ENCODE measurements at places on chromosomes 4 and X.

GRCh38 chr4:140308366-140309123 is 64.9 kb upstream of the SCOC start:
- DNase-seq = peak; percentile 92

- peak; percentile 18 for DNase-seq
Observed at GRCh38 chrX:129115104-129115503, 408.2 kb downstream of the SMARCA1 start.

- no peak for DNase-seq
Observed at GRCh38 chrX:22246620-22247019, 26.1 kb upstream of the CBLL2 start.

GRCh38 chr4:34767407-34767806 is 1476.9 kb downstream of the ARAP2 start:
- DNase-seq = no peak

DNA sequence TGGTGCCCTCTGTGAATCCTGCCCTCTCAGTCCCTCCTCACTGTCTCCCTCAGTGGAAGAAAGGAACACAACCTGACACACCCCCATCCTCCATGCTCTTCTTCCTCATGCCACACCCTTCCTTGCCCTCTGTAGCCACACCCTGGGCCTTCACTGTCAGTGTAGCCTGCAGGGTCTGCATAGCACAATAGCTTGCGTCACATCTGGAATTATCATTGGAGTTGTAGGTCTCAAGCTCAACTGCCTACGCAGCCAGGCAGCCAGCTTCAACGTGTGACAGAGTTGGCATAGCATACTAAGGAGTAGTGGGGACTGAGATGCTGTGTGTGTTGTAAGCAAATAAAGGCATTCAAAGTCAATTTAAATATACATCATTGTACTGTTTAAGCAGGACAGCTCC is 113.5 kb upstream of the SCML1 start:
- DNase-seq = no peak

DNA sequence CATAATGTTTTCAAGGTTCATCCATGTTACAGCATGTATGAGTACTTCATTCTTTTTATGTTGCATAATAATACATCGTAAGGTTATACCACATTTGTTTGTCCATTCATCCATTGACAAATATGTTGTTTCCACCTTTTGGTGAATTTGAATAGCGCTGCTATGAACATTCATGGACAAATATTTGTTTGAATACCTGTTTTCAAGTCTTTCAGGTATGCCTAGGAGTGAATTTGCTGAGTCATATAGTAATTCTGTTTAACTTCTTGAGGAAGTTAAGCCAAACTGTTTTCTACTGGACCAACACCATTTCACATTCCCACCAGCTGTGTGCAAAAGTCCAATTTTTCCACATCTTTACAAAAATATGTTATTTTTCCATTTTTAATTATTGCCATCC is 31.5 kb downstream of the IRS4 start:
- no peak for DNase-seq

- DNase-seq = peak; percentile 0
Observed at GRCh38 chrX:155611302-155611701, 1.4 kb downstream of the TMLHE start.

DNA sequence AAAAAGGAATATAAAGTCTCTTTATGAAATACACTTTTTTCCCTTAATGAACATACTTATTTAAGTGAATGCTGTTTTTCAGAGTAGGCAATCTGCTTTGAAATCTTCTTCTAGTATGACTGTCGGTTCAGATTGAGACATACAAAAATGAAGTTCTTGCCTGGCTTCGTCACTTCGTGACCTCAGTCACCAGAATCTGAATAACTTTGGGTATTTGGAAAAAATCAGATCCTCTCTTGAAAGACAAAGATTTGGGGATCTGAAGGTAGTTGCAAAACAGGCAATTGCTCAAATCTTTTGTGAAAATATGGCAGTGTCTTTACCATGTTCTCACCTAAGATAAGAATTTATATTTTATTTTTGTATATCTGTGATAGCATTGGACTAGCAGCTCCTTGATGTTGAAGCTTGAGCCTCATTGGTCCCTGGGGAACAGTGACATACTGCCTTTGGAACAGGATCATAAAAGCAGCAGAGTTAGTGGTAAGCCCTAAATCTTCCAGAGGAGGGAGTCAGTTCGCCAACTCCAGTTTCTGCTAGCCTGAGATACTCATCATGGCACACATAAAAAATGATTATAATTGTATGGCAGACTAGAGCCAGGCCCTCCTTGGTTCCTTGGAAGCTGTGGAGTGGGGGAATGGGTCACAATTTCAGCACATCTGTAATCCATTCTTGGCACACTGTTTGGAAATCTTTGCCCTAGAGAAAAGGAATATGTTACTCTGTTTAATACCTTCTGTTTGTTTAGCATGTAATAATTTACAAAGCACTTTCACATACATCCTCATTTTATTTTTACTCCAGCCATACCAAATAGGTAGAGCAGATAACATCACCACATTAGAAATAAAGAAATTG is 5.0 kb downstream of the ARFIP1 start:
- DNase-seq = peak; percentile 45

GRCh38 chr4:100311181-100311580 is 120.9 kb upstream of the DDIT4L start:
- peak; percentile 26 for DNase-seq

DNA sequence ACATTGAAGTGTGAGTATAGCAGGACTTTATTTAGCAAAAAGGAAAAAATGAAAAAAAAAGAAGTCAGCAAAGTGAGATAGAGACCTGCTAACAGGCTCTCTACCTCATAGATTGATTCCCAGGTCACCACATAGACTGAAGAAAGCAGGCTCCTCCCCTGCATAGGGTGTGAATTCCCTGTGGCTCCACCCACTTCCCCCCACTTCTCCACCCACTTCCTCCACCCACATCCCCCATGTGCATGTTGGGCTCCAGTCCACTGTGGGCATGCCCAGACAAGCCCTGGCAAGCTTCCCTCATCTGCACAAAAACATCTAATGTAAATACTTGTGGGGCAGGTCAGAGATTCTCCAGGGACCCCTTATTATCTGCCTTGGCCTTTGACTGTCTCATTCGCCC is 97.8 kb downstream of the TMEM47 start:
- DNase-seq = no peak

DNA sequence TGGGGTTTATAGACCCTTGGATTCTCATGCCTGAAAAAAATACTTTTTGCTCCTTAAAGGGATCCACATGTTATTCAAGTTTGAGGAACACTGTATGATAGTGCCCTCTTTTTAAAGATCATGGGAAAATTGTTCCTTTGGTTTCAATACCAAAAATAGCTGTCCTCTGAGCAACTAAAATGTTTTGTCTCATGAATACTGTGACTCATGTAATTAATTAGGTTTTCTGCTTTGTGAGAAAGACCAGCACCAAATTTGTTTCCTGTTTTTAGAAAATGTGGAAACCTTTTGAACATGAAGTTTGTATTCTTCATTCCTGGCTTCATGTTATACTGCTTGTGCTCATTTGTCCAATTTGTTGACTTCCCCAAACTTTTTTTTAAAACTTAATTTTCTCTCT is 127.6 kb upstream of the SH3RF1 start:
- DNase-seq = peak; percentile 87

GRCh38 chrX:8037593-8038348 is 110.6 kb upstream of the PNPLA4 start:
- peak; percentile 33 for DNase-seq

DNA sequence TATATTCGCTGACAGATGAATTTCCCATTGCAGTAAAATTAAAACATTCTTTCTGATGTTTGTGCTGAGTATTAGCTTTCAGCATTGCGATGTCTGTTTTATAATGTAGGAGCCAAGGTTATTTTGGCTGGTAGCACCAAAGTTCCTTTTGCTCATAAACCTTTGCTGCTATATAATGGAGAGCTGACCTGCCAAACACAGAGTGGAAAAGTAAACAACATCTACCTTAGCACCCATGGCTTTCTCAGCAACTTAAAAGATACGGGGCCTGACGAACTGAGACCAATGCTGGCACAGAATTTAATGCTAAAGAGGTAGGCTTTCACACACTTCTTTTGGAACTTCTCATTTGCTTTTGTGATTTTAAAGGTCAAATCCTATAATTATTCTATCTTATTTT is 46.0 kb downstream of the WDR19 start:
- DNase-seq = no peak

DNA sequence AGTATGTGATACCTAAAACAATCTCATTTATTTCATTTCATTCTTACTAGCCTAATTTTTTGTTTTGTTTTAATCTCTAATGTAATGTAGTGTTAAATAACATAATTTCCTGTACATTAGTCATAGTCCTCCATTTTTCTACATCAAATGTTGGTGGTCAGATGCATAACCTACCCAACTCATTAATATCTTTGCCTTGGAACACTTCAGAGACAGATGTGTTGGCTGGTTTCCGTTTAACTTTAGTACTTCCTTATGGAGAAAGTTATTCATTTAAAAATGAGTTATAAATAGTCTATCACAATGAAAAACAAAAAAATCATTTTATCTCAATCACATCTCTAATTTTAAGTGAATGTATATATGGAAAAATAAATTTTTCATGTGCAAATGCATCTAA is 190.2 kb downstream of the ANTXR2 start:
- DNase-seq = no peak

DNA sequence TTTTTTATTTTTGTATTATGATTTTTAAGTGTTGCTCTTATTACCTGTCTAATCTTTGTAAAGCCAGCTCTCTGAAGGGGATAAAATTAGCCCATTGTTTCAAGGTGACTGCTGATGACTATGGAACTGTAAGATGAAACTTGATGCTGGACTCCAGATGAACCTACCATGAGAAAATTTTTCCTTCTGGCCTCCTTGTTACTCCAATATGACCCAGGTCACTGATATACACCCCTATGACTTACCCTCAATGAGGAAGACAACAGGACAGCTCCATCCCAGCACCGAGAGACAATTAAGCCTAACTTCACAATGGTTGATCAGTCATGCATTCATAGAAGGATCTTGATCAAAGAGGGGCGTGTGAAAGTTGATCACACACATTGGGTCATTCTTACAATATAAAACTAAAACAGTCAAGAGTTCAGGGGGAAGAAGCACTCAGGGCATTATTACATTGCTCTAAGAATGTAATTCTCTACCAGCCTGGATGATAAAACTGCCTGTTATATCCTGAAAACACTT is 230.8 kb upstream of the AGTR2 start:
- DNase-seq = no peak

DNA sequence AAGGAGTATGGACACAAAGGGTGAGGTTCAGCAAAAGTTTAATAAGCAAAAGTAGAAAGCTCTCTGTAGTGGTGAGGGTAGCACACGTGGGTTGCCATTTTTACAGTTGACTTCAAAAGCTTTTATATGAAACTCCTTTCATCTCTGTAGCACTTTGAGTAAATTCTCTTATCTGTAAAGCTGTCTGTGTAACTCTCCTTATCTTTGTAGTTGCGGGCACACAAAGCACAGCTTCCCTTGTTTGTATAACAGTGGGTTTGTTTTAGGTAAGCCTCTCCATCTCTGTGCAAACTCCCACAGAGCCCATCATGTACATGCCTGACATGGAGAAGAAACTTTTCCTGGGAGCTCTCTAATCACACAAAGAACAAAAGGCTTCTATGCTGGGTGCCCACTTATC is 325.9 kb upstream of the PABPC5 start:
- no peak for DNase-seq

DNA sequence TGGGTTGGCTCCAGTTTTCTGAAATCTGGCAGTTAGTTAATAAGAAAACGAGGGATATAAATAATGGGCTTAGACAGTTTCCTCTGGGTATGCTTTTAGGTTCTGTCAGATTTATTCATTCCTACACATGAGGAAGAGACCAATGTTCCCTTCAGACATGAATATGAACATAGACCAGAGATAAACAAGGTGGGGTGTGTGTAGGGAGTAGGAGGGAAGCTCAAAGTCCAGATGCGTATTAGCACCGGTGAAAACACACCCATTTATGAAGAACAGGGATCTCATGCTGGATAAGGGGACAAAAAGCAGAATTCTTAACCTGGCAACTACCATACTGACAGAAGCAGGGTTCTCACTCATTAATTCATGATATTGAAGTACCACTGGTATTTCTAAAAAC is 223.0 kb downstream of the SOWAHB start:
- no peak for DNase-seq

DNA sequence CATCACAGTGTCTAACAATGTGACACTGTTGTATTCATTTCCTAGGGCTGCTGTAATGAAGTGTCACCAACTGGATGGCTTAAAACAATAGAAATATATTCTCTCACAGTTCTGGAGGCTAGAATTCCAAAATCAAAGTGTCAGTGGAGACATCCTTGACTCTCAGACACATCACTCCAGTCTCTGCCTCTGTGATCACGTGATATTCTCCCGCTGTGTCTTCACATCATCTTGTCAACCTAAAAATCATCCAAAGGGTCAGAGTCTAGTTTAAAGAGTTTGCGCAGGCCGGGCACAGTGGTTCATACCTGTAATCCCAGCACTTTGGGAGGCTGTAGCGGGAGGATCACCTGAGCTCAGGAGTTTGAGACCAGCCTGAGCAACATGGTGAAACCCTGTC is 36.6 kb upstream of the HPSE start:
- no peak for DNase-seq

- DNase-seq = no peak
Observed at GRCh38 chrX:112889400-112889799, 48.8 kb upstream of the AMOT start.

DNA sequence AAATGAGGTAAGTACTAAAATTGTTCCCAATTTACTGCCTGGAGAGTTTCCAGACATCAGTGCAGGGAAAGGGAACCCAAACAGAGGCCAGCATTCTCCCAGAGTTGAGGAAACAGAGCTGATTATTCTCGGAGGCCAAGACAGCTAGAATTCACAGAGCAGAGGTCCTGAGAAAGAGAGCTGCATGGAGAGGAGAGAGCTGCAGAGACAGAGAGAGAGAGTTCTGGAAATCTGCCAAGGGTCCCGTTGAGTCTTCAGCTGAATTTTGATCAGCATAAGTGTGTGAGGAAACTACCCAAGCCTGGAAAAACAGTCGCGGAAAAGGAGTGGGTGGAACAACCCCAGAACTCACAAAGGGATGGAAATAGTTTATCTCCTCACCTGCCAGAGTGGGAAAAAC is 43.8 kb upstream of the GPR173 start:
- no peak for DNase-seq

DNA sequence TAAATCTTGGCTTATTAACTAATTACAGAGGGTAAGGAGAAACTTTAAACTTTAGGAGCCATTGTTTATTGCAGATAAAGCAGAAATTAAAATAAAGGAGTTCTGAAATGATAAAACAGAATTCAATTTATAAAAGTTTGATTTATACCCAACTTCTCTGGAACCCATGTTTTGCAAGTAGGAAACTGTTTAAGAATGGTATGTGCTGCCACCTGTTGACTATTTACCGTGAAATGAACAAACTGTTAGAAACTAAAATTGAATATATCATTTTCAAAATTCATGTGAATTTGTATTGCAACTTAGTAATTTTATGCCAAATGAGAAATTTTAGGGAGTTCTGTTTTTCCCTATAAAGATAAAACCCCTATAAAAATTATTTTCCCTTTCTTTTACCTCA is 11.0 kb upstream of the TBC1D8B start:
- DNase-seq = no peak

GRCh38 chrX:86148594-86148993 is 343 bp downstream of the DACH2 start:
- DNase-seq = no peak

Data from mesenchymal stem cell (in vitro differentiated cells and primary cell).